ENCODE measurements at places on chromosomes 7 and 10.

DNA sequence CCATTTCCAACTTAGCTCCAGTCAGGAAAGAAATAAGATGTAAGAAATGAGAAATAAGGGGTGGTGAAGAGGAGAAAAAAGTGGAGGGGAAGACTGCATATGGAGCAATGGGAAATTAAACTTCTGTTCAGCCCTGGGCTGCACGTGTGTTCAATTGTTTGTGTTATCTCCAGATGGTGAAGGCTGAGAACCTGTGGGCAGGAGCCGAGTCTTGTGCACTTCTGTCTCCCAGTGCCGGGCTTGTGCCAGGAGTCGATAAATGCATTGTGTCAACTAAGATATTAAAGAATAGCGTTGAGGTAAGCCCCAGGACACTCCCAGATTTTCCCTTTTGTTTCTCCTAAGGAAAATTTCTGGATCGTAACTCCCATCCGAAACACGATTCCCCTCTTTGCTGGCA lies 98.2 kb downstream of the PRLHR start:
- no peak for DNase-seq

GRCh38 chr7:88268858-88269257 lies 37.8 kb downstream of the STEAP4 start:
- DNase-seq: peak; percentile 84

DNA sequence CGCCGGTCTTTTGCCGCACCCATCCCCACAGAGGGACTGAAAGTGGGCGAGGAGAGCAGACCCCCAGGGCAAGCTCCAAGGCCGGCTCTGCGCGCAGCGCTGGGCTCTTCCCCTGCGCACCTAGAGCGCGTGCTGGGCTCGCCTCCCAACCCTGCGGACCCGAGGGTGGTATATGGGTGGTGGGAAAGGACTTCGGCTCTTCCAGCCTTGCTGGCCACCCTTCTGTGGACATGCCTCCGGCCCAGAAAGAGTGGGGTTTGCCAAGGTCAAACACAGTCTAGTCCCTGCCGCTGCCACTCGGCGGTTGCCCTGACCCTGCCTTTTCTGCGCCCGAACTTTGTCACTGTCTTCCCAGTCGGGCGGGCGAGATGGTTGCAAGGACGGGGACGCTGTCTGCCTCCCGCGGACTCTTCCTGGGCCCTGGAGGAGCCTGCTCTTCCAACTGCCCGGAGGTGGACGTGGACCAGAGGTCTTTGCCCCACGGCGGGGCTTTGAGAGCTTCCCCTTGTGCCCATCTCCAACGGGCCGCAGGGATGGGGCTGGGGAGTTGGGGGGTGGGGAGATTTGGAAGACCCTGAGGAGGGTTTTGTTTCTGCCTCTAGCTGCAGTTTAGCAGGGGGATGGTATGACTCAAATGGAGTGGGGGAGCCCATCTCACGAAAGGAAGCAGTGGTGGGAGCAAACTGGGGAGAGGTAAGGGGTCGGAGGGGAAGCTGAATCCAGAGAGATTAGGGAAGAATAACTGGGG lies 1.5 kb downstream of the ADCY1 start:
- no peak for DNase-seq

- no peak for DNase-seq
Observed at GRCh38 chr10:44891721-44892120, 19.4 kb upstream of the TMEM72 start.

GRCh38 chr7:55642266-55642665 lies 70.0 kb upstream of the VOPP1 start:
- DNase-seq: no peak

DNA sequence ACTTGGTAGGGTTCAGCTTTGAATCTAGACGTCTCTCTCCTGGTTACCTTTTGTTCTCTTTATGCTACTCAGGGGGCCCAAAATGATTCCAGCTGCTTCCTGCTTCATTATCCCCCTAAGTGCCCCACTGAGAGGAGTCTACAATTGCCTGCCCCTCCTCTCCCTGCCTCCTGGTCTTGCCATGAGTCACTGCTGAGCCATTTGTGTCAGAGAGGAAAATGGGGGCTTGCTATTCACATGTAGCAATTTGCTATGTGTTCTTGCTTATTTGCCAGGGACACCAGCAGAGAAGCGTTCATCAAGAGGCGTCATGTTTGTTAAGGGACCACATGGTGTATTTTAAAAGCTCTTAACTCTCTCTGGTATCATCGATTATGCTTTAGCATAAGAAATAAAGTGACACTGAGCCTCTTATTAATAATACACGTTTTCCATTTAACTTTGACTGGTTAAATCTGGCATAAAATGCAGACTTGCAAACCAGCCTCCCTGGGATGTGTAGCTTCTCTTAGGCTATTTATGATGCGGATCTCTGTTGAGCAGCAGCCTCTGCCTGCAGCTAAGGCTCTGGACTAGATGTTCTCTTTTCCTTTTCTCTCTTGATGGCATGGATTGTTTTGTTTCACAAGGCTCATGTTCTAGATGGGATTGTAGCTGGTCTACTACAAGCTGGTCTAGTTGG lies 239.3 kb downstream of the AUTS2 start:
- DNase-seq: no peak

GRCh38 chr7:87426160-87426559 lies 49.3 kb downstream of the ABCB4 start:
- no peak for DNase-seq

GRCh38 chr7:154503962-154504550 lies 451.9 kb downstream of the DPP6 start:
- DNase-seq: peak; percentile 59

DNA sequence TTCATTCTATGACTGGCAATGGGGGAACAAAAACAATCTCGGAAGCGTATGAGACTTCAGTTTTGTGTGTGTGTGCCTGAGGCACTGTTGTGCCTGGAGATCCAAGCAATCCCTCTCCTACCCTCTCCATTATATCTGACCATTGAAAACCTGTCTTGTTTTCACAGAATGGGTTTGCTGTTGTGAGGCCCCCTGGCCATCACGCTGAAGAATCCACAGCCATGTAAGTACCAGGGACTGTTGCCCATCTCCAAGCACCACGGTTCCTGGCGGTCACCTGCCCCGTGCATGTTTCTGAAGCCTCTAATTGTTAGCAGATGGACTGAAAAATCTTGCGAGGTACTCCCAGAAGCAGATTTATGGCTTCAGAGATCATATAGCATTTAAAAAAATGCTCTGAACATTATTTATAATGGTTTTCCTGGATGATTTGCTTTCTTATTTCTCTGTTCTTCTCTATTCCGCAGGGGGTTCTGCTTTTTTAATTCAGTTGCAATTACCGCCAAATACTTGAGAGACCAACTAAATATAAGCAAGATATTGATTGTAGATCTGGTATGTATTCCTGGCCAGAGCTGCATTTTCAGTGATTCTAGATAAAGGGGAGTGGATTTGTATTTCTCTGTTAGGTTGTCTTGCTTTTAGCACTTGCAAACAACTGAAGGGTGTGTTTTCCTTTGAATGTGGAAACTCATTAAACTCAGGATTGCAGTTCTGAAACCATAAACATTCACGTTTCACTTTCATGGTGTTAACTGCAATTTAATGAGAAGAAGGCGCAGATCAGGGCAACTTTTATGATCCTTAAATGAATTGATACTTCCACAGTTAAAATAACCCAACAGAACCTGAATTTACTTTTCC lies 288.2 kb downstream of the TWIST1 start:
- DNase-seq: no peak

DNA sequence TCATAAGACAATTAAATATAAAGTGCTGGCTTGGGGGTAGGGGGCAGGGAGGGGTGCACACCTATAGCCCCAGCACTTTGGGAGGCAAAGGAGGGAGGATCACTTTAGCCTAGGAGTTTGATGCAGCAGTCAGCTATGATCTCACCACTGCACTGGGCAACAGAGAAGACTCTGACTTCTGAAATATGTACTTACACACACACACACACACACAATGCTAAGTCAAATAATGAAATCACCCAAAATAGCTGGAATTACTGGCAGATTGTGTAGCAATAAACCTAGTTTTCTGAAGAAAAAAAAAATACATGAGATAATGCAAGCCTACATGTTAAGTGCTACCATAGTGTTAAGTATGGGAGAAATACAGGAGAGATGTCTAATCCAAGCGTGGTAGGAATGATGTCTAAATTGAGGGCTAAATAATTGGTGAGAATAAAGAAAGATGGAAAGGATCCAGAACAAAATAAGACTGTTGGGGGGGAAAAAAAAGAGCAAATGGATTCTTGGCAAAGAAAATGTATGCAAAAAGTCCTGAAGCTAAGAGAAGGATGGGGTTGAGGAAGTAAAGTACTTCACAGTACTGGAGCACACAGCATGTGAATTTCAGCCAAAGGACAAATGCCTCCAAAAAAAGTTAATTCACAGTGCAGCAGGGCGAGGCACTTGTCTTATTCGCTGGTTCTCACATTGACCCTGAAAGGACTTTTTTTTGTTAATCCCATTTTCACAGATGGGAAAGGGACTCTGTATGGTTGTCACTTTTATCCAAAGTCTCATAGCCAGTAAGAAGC lies 73.9 kb downstream of the IGF2BP3 start:
- DNase-seq: no peak

- DNase-seq: no peak
Observed at GRCh38 chr10:37680716-37681616, 176.4 kb downstream of the ZNF248 start.

DNA sequence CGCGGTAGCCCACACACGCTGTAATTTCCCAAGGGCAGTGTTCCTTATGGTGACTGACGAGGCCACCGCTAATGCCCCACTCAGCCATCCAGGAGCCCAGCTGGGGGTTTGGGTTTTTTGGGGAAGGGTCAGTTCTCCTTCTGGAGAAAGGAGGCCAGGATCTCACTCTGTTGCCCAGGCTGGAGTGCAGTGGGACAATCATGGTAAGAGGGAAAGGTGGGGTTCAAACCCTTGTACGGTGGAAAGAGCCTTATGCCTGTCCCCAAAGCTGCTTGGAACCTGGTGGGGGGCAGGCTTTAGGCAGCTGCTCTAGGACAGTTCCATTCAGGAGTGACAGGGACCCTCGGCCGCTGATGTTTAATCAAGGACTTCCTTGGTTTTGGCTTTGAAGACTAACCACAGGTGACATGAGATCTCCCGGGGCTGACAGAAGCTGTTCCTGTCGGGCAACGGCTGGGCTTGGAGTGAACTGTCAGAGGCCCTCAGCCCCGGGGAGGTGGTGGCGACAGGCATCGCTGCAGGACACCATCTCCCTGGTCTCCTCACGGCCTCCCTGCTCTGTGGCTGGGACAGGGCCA lies 84.5 kb downstream of the CARD11 start:
- DNase-seq: no peak

GRCh38 chr7:18206331-18206730 lies 178.7 kb upstream of the PRPS1L1 start:
- no peak for DNase-seq

DNA sequence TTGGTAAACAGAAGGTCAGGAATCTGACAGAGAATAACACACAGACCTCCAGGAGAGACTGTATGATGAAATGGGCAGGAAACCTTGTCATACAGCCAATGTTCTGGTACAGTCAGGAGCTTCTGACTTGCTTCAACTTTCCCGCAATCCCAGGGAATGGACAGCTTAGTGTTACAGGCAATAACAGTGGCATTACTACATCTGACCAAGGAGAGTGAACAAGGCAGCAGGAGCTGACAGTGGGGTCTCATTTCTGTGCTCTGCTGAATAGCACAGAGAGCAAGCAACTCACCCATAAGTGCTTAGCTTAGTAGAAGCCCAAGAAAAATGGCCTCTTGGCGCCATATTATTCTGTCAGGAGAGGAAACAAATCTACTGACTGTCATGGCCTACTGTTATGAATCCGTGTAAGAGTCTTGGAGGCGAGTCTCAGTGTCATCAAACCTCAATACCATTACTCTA lies 186.2 kb upstream of the MTPN start:
- no peak for DNase-seq

GRCh38 chr10:52313933-52314821 lies at the start of gene DKK1:
DKK1 (plus strand) TSS chr10:52314281; CDS start chr10:52314435, 154 bp downstream.
- DNase-seq: peak; percentile 44

- DNase-seq: peak; percentile 94
Observed at GRCh38 chr10:75401569-75402485, at the start of gene ZNF503. ZNF503 (minus strand) TSS chr10:75401764; CDS start chr10:75401419, 345 bp downstream.

- DNase-seq: no peak
Observed at GRCh38 chr10:72802332-72802731, 91.2 kb upstream of the OIT3 start.

DNA sequence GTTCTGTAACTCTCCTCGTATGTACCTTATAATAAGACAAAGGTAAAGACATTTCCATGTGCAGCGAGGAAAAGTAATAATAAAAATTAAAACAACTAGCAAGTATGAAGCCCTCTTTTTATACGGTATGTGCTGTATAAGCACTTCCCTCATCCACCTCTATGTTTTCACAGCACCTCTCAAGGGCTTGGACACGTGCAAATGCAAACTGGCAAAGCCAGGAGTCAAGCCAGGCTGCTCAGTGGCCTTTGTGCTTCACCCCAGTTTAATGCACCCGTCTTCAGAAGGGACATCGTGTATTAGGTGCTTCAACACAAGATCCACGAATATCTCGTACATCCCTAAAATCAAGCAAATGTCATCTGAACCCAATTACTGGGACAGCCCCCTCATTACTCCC lies 1.3 kb upstream of the DGKI start:
- DNase-seq: no peak

GRCh38 chr7:138095972-138096935 lies 20.0 kb downstream of the AKR1D1 start:
- DNase-seq: no peak

All from suppressor macrophage treated with lipopolysaccharide for 4 hours (primary cell).